Esophagus squamous epithelium (tissue), 5 donors: ENCODE measurements at places on chromosomes 7 and 10.

- peak; percentile 47 for DNase-seq
Observed at GRCh38 chr10:104291439-104291951, 22.5 kb downstream of the GSTO2 start.

GRCh38 chr10:72194949-72195348 lies 20.9 kb upstream of the ANAPC16 start:
- DNase-seq, result no peak

- DNase-seq, result no peak
Observed at GRCh38 chr10:13006037-13006436, 4.5 kb upstream of the CCDC3 start.

- no peak for DNase-seq
Observed at GRCh38 chr7:50357426-50357825, 52.9 kb downstream of the IKZF1 start.

DNA sequence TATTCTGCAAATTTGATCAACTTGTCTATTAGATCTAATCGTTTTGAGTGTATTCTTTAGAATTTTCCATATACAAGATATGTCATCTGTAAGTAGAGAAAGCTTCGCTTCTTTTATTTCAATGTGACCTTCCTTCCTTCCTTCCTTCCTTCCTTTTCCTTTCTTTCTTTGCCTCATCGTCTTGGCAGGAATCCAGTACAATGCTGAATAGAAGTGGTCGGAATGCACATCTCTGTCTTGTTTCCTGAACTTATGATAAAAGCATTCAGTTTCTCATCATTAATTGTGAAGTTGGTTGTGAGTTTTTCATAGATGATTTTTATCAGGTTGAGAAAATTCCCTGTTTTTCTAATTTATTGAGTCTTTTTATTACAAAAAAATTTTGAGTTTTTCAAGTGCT lies 300.7 kb upstream of the ZNF32 start:
- DNase-seq, result no peak

GRCh38 chr10:28375399-28376354 lies 72.8 kb upstream of the MPP7 start:
- DNase-seq, result no peak

DNA sequence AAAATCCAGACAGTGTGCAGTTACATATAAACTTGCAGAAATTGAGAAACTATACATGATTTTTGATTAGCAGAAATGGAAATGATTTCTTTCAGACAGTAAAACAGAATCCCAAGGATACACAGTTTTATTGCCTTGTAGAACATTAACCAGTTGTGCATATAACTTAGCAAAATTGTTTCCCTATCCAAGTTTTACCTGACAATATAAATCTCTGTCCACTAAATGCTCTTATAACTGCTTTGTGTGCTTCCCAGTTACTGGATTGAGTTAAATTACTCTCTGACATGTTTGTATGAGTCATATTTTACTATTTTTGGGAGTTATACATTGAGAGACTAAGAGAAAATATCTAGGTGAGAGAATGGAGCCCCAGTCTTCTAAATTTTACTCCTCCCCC lies 563.4 kb downstream of the SH2D4B start:
- no peak for DNase-seq

DNA sequence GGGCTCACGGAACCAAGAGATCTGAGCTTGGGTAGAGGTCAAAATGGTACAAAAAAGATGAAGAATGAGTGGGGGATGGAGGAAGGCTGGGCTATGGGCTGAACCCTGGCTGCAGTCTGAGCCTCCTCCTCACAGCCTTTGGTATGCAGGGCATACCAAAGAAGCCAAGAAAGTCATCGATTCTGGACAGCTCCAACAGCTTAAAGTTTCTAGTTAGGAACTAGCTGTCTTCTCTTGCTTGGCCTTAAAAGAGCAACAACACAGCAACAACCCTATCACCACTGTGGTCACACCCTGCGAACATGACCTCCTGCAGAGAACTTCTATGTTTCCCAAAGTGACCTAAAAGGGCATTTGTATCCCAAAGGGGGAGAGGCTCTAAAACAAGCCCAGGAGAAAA lies 126.1 kb upstream of the EFCAB10 start:
- DNase-seq, result no peak

DNA sequence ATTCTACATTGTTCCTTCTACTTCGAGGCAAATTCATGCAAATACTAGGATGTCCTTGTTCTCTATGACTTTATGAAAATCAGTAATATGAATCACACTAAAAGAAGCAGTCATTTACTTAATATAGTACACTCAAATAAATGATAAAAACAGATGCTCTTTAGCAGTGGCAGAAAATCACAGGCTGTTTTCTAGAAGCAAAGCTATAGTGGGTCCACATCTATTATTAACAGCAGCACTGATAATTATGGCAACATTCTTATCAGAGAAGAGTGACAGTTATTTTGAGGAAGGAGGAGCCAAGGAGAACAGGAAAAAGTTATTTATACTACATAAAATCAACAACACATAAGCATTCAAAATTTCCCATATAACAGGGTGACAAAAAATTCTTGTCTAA lies 16.5 kb downstream of the KIF5B start:
- no peak for DNase-seq

GRCh38 chr7:116708248-116708647 lies 36.3 kb downstream of the MET start:
- DNase-seq, result no peak

- DNase-seq, result no peak
Observed at GRCh38 chr7:5827755-5828154, 46.3 kb upstream of the RNF216 start.

- no peak for DNase-seq
Observed at GRCh38 chr7:9709216-9709615, 1264.5 kb upstream of the PHF14 start.

DNA sequence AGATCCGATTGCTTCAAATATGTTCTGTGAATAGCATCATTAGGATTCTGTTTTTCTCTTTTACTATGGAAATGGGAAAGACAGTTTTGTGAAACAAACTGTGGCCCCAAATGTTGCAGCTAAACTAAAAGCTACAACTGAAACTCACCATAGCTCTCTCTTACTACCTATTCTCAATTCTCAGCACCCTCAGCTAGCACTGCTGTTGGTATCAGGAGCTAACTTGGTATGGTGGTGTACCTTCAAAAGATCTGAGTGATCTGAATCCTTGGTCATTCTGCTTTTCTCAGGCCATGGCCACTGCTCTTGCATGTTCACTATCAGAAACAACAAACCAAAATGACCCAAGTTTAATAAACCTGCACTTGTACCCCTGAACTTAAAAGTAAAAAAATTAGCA lies 1208.0 kb downstream of the SORCS1 start:
- no peak for DNase-seq

GRCh38 chr7:25762511-25763462 lies 389.2 kb upstream of the NFE2L3 start:
- no peak for DNase-seq

GRCh38 chr7:28550580-28551186 lies 138.4 kb downstream of the CREB5 start:
- DNase-seq, result no peak

- no peak for DNase-seq
Observed at GRCh38 chr7:106767078-106767477, 98.0 kb upstream of the PIK3CG start.

- no peak for DNase-seq
Observed at GRCh38 chr7:148487912-148488311, 102.7 kb upstream of the C7orf33 start.

DNA sequence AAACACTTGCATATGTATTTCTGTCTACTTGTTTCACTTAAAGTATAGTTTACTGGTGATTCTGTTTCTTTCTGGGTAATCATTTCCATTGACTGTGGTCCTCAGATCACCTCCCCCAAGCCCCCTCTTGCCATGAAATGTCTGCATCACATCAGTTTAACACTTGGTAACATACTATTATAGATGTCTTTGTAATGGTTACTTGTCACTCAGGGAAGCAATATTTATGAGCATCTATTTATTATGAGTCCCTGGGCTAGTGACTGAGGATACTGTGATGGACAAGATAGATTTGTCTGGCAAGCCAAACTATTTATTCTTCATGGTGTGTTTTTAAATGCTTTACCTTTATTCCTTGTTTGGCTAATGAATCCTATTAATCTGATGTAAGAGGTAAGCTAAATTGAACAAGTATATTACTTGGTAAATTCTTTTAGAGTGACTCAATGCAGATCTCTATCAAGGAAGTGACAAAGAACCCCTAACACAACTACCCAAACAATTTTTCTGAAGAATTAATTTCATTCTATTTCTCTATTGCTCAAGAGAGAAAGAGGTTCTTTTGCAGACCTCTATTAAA lies 270.9 kb downstream of the RELN start:
- no peak for DNase-seq
